ENCODE measurements at places on chromosomes 1 and 21.
A peak's percentile ranks its signal among the peaks of the same experiment; 100 is the strongest.

GRCh38 chr1:166999500-167000055 is 10.5 kb downstream of the MAEL start:
- DNase-seq, result no peak

DNA sequence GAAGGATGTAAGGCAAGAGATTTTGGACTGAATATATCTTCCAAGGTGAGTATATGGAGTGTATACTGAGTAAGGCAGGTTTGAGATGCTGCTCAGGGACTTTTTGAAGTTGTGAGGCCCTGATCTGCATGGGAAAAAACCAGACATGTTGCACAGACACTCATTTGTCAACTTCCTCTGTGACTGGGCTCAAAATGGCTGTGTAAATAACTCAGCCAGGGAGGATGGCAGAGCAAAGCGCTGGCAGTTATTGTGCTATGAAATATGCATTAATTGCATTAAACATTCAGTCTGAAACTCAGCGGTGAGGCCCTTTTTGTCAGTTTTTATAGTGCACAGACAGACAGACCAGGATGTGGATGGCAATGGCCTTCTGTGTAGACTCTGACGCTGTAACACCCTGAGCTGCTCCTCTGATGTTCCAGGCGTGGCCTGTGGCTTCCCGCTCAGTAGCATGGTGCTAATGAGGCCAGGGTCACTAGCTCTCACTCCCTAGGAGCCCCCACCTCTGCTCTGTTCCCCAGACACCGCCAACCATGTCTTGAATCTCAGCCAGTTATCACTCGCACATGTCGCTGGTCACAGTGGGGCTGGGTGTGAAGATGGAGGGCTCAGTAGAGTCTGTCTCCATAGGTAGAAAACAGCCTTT is 307.0 kb upstream of the PROX1 start:
- DNase-seq, result no peak

GRCh38 chr1:101996825-101997465 is at the start of gene OLFM3:
TSS of gene OLFM3 (minus strand) at chr1:101996926.
- peak; percentile 2 for DNase-seq

DNA sequence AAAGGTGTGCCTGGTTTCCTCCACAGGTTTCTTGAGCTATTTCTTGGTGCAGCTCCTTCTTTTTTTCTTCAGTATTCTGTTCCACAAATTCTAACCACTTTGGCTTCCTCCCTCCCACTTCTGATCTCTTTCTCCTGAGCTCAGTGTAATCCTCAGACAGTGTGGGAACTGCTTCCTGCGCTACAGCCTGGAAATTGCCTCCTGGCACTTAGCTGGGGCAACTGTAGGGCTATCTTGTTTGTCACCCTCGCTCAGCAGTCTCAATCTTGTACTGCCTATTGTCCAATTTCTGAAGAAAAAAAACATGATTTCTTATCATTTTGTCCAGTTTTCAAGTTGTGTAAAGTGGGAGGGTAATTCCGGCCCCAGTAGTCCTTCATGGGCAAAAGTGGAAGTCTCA is 24.0 kb upstream of the GALNT2 start:
- no peak for DNase-seq

GRCh38 chr1:204623894-204624361 is 61.6 kb downstream of the LRRN2 start:
- DNase-seq, result no peak

GRCh38 chr1:72827278-72827677 is 544.9 kb upstream of the NEGR1 start:
- DNase-seq, result no peak

DNA sequence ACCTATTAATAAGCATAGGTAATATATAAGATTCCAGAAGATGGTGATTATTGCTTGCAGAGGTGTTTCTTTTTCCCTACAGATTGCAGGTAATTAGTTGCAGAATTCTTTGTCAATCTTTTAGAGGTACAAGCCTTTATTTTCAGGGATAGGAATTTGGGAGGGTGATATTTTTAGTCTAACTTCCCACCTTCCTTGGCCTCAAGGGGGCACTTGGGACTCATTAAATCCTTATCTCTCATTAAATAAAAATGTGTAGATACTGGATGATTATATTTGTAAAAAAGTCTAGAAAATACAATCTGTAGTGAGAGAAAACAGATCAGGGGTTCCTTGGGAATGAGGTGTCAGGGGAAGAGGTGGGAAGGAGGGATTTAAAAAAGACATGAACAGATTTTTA is 179.2 kb downstream of the PATJ start:
- no peak for DNase-seq

DNA sequence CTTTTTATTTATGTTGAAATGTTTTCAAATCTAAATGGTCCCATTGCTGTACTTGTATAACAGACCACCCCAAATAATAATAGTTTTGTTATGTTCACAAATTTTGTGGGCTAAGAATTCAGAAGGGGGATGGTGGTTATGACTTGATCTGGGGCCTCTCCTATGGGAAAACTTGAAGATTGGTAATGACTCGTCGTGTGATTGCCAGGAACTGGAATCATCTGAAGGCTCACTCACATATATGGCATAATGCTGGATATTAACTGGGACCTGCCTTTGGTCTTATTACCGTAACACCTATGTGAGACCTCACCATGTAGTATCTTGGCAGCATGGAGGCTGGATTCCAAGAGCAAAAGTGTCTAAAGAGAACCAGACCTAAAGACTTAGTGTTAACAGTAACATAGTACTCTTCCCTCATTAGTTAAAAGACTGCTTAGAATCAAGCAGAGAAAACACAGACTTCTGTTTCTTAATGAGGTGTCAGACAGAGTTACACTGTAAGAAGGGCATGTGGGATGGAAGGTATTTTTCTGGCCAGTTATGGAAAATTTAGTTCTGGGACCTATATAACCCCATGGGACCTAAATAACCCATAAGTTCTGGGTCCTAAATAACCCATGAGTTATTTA is 11.9 kb downstream of the LYPLAL1 start:
- no peak for DNase-seq

DNA sequence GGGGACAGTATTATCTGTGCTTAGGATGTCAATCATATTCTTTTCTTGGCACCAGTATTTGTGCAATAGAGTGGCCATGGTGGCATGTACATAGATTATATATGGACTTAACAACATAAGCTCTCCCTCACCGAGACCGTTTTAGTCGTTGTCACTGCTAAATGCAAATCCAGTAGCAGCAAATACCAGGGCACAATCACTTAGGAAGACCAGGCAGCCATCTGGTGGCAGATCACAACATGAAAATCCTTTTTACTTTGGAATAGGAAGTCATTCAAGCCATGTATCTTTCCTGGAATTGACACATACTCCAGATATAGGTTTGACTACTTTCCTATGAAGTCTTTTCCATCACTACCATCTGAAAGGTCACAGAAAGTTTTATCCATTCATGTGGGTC is 53.2 kb upstream of the C1orf87 start:
- no peak for DNase-seq

- DNase-seq, result no peak
Measured at GRCh38 chr1:82073659-82074058, 272.9 kb downstream of the ADGRL2 start.

DNA sequence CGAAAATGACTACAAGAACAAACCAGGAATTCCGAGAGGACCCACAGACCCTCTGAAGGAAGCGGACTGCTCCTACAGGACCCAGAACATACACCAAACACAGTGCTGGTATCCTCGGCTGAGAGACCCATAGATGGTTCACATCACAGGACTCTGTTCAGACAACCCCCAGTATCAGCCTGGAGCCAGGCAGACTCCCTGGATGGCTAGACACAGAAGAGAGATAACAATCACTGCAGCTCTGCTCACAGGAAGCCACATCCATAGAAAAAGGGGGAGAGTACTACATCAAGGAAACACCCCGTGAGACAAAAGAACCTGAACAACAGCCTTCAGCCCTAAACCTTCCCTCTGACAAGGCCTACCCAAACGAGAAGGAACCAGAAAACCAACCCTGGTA is 434.0 kb upstream of the NR5A2 start:
- DNase-seq, result no peak

DNA sequence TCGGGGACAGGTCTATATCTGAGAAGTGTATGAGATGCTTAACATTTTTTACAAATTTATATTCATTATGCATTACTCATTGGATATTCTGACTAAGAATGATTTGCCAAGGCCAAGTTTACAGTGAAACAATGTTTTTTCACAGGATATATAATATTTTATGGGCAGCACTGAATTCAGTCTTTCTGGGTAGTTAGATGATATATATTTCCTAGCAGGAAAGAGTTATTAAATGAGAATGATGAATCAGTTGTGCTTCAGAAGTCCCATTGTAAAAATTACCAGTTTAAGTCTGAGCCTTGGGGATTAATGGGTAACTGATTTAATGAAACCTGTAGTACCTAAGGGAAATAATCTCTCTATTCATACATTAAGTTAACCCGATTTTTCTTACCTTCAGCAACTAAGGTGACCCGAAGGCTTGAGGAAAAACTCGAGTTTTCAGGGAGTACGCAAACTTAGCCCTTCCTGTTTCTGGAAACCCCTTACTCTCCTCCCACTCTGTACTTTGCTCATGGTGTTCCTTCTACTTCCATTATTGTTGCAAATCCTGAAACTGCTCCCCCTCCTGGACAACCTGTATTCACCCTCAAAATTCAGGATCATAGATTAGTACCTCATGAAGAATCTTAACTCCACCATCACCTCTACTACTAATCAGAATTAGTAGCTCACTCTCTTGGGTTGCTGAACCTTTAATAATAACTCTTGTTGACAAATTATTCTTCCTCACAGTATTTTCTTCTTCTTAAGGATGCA is 135.1 kb downstream of the AK5 start:
- DNase-seq, result no peak

DNA sequence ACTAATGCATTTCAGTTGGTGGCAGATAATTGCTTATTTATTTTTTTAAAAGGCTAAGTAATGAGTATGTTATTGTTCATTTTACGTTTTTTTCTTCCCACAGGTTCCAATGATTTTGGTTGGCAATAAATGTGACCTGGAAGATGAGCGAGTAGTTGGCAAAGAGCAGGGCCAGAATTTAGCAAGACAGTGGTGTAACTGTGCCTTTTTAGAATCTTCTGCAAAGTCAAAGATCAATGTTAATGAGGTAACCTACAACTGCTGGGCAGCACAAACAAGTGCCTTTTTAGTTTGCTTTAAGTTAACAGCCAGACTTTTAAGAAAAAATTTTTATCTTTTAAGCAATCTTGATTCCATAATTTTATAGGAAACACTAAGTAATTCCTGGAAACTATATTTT is 35.0 kb downstream of the INKA2 start:
- no peak for DNase-seq

Measured in stimulated activated CD4-positive, alpha-beta T cell treated with anti-CD3 and anti-CD28 coated beads, Interleukin-4, amount 100 ng/mL, for 48 hours (primary cell).